Stimulated activated CD8-positive, alpha-beta memory T cell treated with anti-CD3 and anti-CD28 coated beads, Interleukin-7, amount 100 ng/mL, for 1 hour (primary cell): ENCODE measurements at places on chromosomes 1 and 21.

DNA sequence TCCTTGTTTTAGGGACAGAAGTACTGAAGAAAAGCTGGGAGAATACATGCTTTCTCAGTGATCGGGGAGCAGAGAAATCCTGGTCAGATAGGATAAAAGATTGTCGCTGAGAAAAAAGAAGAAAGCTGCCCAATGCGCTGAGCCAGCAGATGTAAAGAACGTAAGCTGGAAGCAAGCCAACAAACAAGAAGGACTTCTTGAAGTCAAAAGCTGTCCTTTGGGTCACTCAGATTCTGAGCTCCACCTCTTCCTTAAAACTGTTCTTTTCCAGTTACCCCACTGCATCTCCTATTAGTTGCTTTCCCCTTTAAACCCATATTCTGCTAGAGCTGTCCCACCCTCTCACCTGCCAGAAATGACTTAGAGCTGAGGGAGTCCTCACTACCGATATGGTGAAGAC is 64.8 kb downstream of the GPR137B start:
- no peak for DNase-seq

- DNase-seq: no peak
Observed at GRCh38 chr21:31267644-31268043, 76.4 kb downstream of the TIAM1 start.

DNA sequence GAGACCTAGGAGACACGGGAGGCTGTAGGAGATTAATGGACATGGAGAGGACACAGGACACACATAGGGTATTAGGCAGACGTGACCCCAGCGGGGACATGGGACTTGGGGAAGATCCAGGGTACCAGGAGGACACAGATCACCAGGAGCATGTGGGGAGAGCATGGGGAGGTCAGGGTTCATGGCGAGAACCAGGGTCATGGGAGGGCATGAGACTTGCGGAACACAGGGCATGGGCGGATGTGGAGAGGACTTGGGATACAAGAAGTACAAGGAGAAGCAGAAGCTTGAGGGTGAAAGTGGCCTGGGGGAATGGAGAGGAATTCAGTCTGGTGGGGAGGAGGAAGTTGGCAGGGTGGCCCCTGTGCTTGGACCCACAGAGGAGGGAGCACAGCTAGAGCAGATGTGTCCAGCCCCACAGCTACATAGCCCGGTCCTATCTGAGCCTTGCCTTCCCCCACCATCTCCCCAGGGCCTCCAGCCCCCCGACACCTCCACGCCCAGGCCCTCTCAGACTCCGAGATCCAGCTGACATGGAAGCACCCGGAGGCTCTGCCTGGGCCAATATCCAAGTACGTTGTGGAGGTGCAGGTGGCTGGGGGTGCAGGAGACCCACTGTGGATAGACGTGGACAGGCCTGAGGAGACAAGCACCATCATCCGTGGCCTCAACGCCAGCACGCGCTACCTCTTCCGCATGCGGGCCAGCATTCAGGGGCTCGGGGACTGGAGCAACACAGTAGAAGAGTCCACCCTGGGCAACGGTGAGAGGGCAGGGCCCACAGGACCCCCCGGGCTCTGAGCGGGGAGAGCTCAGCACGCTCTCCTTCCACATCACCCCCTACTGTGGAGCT is 12.1 kb downstream of the TIE1 start:
- DNase-seq: no peak

GRCh38 chr1:42128964-42129363 is 24.2 kb upstream of the GUCA2B start:
- DNase-seq: no peak

DNA sequence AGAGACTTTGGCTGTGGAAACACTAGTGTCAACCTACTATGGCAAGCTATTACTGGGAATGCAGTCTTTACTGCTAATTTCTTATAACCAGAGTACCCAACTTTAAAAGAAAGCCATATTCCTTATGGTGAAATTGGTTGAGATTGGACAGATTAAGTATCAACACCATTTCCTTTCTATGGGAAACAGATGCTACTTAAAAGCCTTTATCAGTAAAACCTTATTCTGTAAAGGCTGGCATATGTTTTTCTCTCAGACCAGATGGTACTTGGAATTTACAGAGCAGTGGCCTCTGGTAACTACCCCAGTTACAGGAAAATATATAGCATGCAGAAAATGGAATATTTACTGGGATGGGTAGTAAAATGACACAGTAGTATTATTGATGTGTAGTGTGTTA is 18.8 kb downstream of the IFI44 start:
- no peak for DNase-seq

DNA sequence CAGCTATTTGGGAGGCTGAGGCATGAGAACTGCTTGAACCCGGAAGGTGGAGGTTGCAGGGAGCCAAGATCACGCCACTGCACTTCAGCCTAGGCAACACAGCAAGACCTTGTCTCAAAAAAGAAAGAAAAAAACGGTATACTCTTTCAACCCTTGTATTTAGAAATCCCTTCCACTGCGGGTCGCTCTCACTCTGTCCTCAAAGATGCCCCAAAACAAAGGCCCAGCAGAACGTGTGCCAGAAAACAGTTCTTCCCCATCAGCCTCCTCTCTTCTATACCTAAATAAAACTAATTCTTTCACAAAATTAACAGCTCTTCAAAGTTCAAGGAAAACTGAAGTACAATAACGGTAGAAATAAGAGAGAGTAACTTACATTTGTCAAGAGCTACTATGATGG is 13.2 kb downstream of the SETD4 start:
- no peak for DNase-seq
